ENCODE measurements at places on chromosomes 2 and 18. TPM values are rescaled to one million over a fixed set of nuclear protein-coding genes. Genes with fewer than 3 reads are reported as not detected.

DNA sequence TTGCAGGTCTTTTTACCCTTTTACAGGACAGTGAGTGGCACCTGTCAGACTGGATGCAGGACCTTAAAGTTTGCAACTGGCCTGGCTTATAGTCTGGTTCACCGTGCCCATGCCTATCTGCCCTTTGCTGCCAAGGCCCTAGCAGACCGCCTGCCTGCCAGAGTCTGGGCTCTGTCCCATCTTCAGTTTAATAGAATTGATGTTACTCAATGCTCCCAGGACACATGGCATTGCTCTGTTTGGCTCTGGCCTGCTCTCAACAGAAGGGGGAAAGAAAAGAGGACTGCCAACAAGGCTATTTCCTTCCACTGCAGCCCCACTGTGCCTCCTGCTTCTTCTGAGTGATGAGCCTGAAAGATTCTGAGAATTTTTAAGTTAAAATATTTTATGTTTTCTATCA lies 25.6 kb upstream of the TMEM178A start:
- no peak for DNase-seq

DNA sequence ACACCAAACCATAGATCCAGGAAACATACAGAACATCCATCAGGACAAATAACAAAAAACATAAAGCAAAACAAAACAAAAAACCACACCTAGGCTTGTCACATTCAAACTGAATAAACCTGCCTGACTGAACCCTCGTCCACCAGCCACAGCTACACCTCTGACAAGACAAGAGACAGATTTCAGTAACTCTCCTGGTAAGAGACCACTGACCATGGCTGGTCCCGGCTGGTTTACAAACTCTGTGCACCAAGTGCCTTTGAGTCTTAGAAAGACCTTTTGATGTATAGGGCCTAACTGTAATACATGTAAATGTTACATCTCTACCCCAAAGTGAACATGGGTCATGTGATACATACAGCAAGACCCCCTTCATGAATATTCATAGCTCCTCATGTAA lies 4.8 kb upstream of the SLC66A2 start:
- DNase-seq, result no peak

DNA sequence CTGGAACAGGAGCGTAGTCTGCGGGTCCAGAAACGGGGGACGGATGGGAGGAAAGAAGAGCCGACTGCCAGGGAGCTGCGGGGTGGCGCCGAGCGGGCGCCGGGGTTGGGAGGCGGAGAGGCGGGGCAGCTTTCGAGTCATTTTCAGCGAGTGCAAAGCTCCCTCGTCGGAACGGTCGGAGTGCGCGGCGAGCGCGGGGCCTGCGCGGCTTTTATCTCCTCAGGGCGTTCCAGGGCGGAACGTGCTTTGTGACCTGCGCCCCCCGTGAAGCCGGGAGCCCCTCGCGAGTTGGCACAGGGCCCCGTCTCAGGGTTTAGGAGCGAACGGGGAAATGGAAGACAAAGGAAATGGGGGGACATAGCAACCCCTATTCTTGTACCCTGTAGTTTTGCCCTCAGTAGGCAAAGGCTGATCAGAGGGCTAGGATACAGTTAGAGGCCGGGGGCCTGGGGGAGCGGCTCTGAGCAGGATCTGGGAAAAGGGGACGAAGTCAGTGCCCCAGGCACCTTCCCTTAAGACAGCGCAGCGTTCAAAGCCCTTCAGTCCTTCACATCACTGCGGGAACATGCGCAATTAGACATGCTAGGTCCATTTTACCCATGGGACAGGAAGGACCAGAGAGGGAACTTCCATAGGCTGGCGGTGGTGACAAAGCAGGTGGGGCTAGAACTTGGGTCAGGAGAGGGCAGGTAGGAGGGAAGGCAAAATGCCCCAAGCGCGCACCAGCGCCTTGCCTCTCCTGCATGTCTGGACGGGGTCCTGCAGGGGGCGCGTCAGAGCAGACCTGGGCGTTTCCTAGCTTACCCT lies 60.1 kb upstream of the IL1RL1 start:
- no peak for DNase-seq

DNA sequence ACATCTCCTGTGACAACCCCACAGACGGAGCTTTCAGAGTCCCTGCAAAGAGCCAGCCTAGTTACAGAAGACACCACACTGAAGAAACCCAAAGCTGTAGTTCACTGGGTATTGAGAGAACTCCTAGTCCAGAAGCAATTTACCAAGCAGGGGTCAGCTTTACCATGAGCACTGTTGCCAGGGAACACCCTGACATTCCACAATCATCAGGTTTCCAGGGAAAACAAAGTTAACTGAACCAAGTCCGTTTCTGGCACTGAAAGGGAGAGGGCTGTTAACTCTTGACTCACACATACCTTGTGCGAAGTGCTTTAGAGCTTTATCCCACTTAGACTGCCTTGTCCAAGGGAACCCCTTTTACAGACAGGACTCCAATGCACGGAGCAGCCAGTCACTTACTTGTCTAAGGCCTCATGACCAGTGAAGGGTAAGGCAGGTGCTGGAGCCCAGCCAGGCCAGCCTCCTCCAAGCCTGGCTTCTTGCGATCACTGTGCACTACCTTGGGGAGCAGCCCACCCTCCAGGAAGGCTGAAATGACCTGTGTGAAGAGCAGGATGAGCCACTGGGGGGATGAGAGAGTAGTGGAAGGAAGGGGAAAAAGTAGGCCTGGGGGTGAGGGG lies 53.9 kb downstream of the REEP1 start:
- DNase-seq, result no peak

GRCh38 chr2:161085149-161085548 lies 75.1 kb upstream of the TANK start:
- DNase-seq, result peak; percentile 28

GRCh38 chr2:100042562-100042961 lies 99.8 kb downstream of the AFF3 start:
- no peak for DNase-seq

DNA sequence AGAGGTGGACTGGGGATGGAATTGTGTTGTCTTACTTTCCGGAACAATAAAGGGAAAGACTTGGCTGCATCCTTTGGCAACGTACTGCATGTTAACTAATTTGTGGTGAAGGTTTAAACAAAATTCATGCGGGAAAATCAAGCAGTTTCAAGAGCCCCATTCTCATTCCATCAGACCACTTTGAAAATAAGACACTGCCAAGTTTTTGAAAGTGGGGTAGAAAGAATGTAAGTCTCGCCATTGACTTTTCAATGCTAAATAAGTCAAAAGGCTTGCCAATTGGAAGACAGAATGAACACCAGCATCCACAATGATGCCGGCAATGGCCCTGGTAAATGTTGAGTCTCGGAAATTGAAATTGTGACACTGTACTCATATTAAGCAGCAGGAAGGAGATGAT lies 322.0 kb downstream of the RND3 start:
- no peak for DNase-seq

- DNase-seq, result no peak
Observed at GRCh38 chr2:187542123-187542522, 12.1 kb downstream of the TFPI start.

DNA sequence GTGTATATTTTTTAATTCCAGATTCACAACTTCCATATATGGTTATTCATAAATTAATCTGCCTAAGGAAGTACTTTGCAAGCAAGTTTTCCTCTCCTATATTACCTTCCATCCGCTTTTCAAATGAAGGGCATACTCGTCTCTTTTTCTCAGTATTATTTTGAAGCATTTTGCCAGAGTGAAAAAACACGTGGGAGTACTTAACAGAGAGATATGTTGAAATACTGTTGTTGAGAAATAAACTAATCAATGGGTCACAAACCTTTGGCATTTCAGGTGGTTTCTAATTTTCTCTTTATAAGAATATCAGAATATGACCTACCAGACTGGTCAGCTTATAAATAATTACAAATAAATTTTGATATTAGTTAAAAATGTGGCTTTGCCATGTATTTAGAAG lies 67.6 kb downstream of the CCDC102B start:
- DNase-seq, result no peak

DNA sequence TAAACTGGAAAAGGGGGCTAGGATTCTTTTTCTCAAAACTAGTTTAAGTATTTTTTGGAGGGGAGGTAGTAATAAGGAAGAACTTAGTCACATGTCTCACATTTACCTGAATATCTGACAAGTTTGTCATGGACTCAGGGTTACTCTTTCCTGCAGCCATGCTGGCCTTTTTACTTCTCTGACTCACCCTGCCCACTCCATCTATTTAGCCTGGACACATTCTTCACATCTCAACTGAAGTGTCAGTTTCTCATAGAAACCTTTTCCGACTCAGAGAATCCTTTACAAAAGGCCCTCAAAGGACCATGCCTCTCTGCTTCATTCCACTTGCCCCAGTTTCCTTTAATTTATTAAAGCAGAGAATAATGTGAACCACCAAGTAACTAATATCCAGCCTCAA lies 42.6 kb downstream of the SCN7A start:
- peak; percentile 41 for DNase-seq

DNA sequence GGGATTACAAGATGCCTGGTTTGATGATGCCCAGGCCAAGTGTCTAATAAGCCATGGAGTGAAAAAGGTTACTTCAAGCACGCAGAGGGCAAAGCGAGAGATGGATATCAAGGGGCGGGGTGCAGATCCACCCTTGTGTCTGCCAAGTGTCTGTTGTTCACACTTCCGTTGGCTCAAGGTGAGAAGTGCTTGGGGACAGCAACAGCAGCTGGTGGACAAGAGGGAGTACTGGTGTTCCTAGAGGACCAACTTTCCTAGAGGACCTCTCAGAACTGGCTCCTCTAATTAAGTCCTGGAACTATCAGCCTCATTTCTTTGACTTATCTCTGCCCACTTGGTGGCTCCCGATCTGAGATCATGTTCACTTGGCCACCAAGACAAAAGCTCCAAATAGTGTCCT lies 299.1 kb downstream of the PRKCE start:
- DNase-seq, result no peak

DNA sequence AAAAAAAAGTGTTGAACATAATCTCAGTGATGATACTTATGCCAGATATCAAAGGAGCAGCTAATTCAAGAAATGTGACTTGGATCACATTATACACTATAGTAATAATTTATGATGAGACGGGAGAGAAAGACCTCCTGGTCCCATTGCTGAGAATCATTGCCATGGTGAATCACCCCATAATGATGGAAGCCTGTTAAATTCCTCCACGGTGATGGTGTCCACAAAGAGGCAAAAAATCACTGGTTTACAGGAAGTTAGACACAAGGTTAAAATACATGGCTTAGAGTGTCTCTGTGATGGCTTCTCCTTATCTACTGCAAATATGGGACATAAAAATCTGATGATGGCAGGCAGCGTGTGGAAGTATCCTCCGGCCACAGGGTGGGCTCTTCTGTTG lies 210.0 kb downstream of the CDH2 start:
- peak; percentile 41 for DNase-seq

GRCh38 chr2:164597983-164598382 lies 23.3 kb downstream of the GRB14 start:
- DNase-seq, result no peak

DNA sequence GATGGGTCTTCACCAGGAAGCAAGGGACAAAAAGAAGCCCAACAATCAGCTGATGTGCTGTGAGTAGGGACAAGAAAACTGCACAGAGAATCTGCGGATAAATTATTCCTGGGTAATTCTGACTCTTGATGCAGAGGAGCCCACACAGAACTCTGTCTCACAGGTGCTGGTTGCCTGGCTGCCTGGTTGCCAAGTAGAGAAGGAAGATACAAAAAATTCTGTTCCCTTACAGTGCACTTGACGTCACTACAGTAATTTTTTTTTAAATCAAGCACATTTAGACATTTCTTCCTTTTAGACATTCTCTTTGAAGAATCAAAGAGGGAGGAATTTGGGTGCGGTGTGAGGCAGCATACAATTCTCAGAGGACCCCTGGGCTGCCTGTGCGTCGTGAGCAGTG lies 152.1 kb upstream of the SIX3 start:
- no peak for DNase-seq

GRCh38 chr2:55482186-55482884 lies 37.2 kb upstream of the CFAP36 start:
- DNase-seq, result peak; percentile 45

DNA sequence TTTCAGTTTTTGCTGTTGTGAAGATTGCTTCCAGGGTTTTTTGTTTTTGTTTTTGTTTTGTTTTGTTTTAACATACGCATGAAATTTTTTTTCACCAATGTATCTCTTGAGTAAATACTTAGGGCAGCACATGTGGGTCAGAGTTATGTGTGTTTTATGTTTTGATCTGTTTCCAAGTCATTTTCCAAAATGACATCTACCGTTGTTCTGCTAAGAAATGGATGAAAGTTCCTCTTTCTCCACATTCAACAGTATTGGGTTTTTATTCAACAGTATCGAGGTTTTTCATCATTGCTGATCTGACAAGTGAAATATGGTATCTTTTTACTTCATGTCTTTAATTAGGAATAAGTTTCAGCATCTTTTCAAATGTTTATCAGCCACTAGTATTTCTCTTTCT lies 16.7 kb downstream of the RNF144A start:
- no peak for DNase-seq

DNA sequence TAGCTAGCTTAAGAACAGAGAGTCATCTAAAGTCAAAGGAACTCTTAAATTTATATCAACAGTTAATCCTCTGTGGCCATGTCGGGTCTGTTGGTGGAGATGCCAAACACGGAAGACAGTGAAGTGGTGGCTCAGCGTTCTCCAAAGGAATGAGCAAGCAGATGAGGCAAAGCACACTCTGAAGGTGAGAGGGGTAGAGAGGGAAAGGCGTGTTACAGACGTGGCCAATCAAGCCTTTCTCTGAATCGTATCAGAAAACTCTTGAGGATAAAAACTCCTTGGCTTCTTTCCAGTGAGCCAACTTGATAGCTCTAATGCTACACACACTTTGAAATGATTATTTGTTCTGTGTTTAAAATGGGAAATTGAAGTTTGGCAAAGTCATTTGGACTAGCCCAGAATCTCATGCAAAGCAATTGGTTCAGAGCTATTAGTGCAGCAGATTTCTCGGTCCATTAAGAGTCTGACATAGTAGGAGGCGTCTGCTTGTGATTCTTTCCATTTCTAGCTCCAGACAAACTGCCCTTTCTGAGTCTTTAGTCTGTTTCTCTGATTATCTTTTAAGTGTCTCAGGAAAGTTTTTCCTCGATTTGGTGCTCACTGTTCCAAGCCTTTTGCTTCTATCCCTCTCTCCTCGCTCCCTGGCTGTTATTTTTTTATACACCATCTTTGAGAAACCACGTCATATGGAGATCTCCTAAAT lies 57.5 kb upstream of the CPO start:
- no peak for DNase-seq

GALNT5 gene
- total RNA-seq, result 73.6 TPM

CD226 gene
- 1.1 TPM for total RNA-seq

PAX3 gene
- not detected for total RNA-seq

LRRTM1 gene
- total RNA-seq, result not detected

GKN1 gene
- not detected for total RNA-seq

TRABD2A gene
- total RNA-seq, result 19.7 TPM

FNDC4 gene
- total RNA-seq, result 7.3 TPM

FEV gene
- not detected for total RNA-seq

HTR2B gene
- total RNA-seq, result 0.72 TPM

GPR39 gene
- 9.0 TPM for total RNA-seq
